Anterior cingulate cortex (tissue), 58 donors: ENCODE measurements at places on chromosomes 12 and 14.

GRCh38 chr14:92670160-92670559, 78.3 kb downstream of the LGMN start:
- no peak for DNase-seq

- DNase-seq = peak; percentile 73
These were observed 18.2 kb upstream of the CACNA2D4 start for GRCh38 chr12:1936406-1937320.

DNA sequence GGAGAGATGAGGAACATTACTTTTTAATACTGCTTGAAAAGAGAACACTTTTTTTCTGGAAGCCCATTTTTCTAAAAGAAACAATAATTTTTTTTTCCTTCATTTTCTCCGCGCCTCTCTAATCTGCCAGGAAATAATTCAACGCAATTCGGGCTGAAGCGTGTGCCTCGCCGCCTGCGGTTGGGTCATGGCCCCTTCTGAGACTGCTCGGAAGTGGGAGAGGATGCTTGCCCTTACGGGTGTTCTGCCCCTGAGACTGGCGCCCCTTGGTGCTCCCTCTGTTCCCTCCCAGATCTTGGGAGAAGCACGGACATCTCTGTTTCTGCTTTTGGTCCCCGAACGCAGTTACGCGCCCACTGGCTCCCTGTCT, 332 bp upstream of the TBC1D30 start:
- no peak for DNase-seq

DNA sequence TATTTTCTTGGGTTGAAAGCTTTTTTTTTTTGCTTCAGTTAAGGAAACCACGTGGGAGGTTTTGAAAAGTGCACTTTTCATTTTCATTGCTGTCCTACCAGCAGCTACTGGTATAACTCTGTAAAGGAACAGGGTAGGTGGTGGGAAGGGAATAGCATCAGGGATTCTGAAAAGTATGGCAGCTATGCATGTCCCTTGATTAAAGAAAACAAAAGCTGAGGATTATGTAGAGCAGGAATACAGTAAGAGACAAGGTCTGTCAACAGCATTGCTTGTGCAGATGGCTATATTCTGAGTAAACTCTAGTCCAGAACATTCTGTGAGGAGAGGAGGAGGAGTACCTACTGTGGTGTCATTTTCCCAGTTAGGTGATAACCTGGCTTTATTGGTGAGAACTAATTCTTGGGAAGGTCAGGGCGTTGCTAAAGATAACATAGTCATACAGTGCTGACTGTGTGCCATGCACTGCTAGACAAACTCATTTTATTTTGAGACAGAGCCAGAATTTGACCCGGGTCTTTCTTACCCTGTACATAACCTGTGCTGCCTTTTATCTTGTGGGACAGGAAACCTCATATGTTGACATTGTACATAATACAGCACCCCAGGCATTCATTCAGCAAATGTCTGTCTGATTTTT, 80.3 kb upstream of the TRAF3 start:
- no peak for DNase-seq

DNA sequence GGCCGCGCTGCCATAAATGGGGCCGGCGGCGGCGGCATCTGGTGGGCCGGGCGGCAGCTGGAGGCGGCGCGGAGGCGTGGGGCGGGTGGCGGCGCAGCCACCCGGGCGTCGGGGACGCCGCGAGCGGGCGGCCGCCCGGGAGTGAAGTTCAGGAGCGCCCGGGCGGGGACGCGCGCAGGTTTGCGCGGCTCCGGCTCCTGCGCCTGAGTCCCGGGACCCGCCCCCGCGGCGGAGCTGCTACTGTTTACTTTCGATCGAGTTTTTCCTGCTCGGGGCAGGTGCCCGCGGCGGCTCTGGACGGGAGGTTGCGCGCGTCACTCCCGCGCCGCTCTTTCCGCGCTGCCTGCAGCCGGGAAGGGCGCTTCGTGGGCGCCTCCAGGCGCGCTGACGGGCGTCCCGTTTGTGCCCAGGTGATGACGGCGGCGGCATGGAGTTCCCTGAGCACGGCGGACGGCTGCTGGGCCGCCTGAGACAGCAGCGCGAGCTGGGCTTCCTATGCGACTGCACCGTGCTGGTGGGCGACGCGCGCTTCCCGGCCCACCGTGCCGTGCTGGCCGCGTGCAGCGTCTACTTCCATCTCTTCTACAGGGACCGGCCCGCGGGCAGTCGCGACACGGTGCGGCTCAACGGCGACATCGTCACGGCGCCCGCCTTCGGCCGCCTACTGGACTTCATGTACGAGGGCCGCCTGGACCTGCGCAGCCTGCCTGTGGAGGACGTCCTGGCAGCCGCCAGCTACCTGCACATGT, at the start of gene ZBTB42:
ZBTB42 (plus strand) TSS at position 331 of the 749 bp plus-strand sequence; CDS start at position 428, 97 bp downstream.
- no peak for DNase-seq

DNA sequence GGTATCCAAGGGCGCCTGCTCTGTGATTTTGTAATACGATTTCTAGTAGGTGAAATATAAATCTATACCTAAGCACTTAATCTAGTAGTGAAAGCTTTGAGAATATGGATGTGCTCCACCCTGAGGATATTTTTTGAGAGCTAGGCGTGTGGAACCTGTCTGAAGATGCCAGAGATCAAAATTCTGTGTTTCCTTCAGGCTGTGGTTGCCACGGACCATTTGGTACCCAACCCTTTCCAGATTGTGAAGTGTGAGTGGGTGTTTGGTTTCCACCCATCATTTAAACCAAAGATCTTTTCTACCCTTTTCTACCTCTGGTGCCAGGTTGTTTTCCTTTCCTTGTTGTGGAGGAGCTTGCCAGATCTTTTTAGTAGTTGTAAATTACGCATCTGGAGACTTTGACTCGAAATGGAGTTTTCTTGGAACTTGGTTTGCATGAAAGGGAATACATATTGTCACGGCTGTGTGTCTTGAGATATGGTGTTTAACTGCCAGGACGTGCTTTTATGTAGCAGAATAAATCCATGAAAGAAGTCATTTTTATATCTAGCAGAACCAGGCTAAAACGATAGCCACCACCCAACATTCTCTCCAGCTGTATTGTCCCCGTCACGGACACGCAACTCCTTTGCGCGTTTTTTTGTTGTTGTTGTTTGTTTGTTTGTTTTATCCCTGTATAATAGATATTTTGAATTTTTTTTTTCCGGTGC, 2.2 kb downstream of the LRFN5 start:
- no peak for DNase-seq

- no peak for DNase-seq
These were observed 8.6 kb upstream of the G2E3 start for GRCh38 chr14:30550335-30550734.

DNA sequence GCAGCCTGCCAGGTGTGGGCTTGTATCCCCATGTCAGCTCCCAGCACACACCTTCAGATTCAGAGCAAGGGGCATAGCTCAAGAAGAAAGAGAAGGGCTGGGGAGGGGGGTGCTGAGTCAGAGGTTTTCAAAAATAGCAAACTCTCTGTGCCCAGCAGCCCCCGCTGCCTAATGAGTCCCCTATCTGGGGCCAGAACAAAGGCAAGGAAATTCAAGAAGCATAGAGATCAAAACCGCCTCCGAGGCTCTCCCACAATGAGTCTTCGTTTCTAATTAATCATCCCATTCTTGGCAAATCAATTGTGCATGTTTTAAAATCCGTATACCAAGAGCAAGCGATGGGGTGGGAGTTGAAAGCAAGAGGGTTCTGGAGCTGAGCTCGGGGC, 19.5 kb upstream of the CMKLR1 start:
- no peak for DNase-seq

DNA sequence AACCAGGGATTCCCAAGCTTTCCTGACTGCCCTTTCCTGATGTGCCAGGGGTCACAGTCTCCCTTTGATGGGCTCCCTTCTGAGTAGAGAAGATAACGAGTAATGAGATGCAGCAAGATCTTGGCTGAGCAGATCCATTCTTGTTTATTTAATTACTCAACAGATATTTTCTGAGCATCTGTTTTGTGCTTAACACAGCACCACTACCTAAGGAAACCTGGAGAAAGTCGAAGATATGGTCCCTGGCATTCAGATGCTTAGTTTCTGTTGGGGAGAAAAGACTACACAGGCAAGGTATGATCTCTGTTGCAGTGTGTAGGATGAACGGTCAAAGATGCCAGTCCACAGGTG, 3.9 kb downstream of the AJUBA start:
- no peak for DNase-seq

- DNase-seq = no peak
These were observed 7.7 kb upstream of the IFNG-AS1 start for GRCh38 chr12:67981287-67982162.

- DNase-seq = no peak
These were observed 8.0 kb downstream of the ZBTB39 start for GRCh38 chr12:56998316-56998715.

GRCh38 chr12:4251967-4252366, 21.6 kb upstream of the CCND2 start:
- no peak for DNase-seq

DNA sequence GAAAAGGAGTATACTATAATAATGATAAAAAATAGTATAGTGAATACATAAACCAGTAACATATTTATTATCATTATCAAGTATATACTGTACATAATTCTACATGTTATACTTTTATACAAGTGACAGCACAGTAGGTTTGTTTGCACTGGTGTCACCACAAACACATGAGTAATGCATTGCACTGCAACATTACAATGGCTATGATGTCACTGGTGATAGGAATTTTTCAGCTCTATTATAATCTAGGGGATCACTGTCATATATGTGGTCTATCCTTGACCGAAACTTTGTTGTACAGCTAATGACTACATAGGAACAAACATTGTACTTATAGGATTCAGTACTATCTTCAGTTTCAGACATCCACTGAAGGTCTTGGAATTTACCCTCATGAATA, 165.8 kb upstream of the SYT1 start:
- no peak for DNase-seq

GRCh38 chr14:83826838-83827237, 1703.1 kb upstream of the FLRT2 start:
- no peak for DNase-seq

- DNase-seq = no peak
These were observed 61.6 kb downstream of the EFCAB11 start for GRCh38 chr14:89892953-89893352.

GRCh38 chr12:131362291-131363211, 348.3 kb upstream of the SFSWAP start:
- DNase-seq = no peak

DNA sequence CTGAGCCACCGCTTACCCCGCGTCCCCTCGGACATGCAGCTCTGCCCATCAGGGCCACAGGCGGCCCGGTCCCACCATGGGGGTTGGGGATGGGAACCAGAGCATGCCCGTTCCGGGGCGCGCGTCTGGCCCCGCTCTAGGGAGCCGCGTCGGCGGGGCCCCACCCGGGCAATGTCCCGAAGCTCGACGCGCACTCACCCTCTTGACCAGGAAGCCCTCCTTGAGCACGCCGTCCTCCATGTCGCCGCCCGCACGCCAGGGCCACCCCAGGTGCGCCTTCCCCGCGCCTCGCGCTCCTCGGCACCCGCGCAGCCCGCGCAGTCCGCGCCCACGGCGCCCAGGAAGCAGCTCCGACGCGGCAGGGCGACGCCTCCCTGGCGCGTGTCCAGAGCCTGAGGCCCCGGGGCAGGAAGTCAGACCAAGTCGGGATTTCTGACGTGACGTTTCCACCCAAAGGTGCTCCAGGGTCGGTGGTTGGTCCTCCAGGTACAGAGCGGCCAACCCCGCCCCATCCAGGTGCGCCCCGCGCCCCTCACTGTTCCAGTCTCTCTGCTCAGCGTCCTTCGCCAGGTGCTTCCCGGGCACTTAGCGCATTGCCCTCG, at the start of gene PLEK2:
PLEK2 (minus strand) TSS at position 346 of the 602 bp plus-strand sequence; CDS start at position 240, 106 bp downstream.
- no peak for DNase-seq

DNA sequence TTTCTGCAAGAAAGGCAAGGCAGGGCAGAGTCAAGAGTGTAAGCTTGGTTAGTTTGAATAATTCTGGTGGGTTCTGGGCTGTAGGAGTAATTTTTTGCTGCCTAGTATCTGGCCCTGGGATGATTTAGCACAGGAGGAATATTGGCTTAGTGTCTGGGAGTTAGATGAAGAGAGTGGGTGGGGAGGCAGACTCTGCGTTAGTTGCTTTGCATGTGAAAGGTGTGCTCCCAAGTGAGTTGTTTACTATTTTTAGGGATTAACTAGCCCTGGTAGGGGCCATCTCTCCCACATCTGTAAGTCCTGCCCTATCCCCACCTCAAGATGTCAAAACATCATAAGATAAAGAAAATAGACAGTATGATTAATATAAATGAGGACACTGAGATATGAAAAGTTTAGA, 249.7 kb downstream of the LRIG3 start:
- DNase-seq = no peak

GRCh38 chr12:100687686-100688085, 106.9 kb upstream of the ANO4 start:
- DNase-seq = no peak

DNA sequence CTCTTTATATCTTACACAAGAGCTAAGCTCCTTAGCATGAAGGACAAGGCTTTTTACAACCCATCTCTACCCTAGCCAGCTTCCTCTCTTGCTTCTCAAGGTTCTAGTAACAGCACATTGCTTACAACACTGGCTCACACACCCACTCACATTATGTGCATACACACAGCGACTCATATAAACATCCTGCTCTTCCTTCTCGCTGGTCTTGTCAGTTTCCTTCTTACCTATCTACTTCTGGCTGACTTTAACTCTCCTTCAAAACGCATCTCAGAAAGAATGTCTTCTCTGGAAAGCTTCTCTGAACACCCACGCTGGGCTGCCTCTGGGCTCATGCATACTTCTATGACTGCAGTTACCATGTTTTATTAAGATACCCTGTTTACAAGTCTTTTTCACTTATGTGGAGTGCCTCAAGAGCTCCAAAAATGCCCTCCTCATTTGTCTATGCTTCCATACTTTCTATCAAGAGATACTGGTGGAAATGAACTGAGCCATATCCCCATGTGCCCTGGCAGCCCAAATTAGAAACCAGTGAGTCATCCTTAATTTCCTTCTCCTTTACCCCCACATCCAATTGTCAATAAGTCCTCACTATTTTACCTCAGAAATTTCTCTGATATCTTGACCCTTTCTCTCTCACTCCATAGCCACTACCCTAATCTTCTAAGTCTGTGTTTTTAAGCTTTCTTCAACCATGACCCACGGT, 126.9 kb upstream of the KRAS start:
- peak; percentile 1 for DNase-seq

- no peak for DNase-seq
These were observed 15.0 kb upstream of the KRT73 start for GRCh38 chr12:52633383-52633782.

- DNase-seq = no peak
These were observed 11.8 kb upstream of the KRAS start for GRCh38 chr12:25262389-25263074.

DNA sequence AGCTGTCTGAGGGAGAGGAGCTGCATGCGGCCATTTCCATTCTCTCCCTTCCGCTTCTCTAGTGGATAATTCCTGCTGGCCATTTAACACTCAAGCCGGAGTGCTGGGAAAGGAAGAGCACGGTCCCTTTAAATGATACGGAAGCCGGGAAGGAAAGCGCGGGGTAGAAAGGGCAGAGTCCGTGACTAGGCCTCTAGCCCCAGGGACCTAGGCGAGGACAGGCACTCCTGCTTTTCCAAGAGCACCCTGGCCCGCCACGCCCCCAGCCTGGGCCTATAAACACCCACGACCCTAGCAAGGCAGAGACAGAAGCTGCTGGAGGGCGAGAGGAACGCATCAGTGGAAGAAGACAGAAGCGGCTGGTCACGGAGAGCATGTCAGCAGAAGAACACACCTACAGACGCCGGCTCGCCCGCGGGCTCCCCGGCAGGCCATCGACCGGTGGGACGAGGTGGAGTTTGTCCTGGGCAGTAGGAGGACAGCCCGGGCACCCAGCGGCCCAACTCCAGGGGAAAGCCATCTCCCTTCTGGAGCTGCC, 1206.6 kb upstream of the TMEM132C start:
- no peak for DNase-seq
